ENCODE measurements at places on chromosomes 3 and 15.

GRCh38 chr3:130582457-130583153 lies 65.6 kb downstream of the COL6A6 start:
- DNase-seq = no peak

GRCh38 chr3:130609166-130609979 lies 92.4 kb downstream of the COL6A6 start:
- DNase-seq = no peak

GRCh38 chr3:30286007-30286669 lies 320.3 kb upstream of the TGFBR2 start:
- no peak for DNase-seq

- no peak for DNase-seq
Measured at GRCh38 chr15:39942101-39942752, 8.3 kb downstream of the EIF2AK4 start.

- no peak for DNase-seq
Measured at GRCh38 chr3:157607826-157608405, 104.7 kb upstream of the VEPH1 start.

GRCh38 chr3:198113206-198114053 lies 153.4 kb downstream of the LMLN start:
- no peak for DNase-seq

- DNase-seq = no peak
Measured at GRCh38 chr3:184604615-184605290, 43.2 kb downstream of the EPHB3 start.

DNA sequence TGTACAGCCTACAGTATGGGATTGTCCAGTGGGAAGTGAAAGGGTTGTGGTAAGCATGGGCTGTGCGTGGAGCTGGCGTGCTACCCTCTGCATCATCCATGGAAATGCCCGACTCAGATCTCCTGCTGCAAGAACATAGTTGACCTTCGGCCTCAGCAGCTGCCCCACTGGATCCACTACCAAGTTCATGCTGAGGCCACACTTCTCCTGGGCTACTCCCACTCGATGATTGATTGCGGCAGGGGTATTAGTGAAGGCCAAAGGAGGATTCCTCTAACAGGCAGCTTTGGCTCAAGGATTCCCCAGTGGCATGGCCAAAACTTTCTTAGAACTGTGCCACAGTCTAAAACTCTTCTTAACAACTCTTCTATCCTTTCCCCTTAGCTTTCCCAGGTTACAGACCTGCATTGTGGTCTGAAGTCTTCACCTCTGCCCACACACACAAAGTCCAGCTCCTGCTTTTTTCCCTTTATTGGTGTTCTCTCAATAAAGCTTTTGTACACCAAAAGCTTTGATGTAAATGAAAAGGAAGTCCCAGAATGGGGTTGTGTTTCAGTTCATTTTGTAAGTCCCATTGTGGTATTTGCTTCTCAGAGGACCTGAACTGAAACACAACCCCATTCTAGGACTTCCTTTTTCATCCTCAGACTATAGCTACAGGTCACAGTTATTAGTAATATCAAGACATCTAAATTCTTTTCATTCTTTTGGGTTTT lies 4.9 kb upstream of the TBC1D5 start:
- DNase-seq = no peak

DNA sequence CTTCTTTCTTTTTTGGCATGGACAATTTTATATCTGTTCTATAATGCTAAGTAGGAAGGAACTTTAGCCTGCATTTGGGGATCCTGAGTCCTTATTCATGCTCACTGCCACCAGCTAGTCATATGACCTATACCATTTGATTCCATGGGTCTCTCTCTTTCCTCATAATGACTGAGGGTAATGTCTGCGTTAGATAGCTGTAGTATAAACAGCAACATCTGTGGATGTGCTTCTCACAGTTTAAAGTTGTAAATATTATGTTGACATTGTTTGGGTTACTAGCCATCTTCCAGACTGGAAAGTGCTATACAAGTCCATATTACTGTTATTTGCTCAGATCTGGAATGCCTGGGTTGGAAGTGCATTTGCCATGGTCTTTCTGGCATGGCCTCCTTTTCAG lies 274.9 kb upstream of the SEMA6D start:
- DNase-seq = no peak

GRCh38 chr15:72515591-72516389 lies 41.7 kb downstream of the ARIH1 start:
- DNase-seq = no peak

DNA sequence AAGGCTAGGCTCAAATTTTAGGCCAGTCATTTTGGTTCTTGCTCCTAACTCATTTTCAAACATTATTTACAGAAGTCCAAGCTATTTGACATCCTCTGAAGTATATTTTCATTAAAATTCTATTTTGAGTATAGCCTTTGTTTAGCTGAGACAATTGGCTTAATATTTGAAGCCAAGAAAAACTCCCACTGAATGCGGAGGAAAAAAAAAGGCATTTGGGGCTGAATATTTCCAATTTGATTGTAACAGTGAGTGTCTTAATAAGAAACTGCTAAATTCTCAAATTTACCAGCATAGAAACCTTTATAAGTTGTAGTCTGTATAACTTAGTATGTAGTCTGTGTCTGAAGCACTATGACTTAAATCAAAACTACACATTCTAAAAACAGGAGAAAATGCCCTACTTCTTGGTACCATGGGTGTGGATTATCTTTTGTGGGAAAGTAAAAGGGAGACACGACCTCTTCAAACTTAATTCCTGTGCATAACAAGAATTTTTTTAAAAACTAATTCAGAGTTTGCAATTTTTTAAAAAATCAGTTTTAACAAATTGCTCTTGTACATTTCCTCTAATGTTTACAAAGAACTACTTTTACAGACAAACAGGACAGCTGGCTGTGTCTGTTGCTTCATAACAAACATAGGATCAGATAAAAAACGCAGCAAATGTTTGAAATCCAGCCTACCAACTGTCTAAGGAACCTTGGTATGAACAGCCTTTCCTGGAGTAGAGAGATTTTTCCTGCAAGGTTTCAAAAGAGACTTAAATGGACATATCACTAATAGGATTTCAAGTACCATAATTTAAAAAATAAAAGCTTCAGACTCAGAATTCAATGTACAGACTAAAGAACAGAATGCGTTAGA lies 52.7 kb upstream of the LMOD3 start:
- no peak for DNase-seq

DNA sequence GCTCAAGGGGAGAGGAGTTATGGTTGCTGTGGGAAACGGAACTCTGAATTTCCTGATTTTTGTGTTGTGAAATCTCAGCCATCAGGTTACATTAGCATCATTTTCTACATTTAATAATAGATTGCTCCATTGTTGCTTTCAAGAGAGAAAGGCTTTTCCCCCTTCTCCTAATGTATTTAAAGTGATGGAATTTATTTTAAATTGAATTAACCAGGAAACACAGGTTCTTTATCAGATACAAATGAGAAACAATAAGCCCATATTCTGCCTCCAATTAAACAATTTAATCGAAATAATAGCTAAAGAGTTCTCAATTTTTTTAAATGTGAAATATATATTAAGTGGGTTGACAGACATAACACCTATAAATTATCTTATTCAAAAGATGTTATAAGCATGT lies 30.1 kb downstream of the TUSC7 start:
- no peak for DNase-seq

- DNase-seq = no peak
Measured at GRCh38 chr3:165181556-165181955, 14.6 kb downstream of the SLITRK3 start.

GRCh38 chr3:136211547-136211946 lies 15.4 kb upstream of the MSL2 start:
- no peak for DNase-seq

- DNase-seq = no peak
Measured at GRCh38 chr15:63553388-63553791, 43.8 kb upstream of the FBXL22 start.

GRCh38 chr15:101852356-101852755 lies 40.4 kb downstream of the OR4F15 start:
- DNase-seq = no peak

DNA sequence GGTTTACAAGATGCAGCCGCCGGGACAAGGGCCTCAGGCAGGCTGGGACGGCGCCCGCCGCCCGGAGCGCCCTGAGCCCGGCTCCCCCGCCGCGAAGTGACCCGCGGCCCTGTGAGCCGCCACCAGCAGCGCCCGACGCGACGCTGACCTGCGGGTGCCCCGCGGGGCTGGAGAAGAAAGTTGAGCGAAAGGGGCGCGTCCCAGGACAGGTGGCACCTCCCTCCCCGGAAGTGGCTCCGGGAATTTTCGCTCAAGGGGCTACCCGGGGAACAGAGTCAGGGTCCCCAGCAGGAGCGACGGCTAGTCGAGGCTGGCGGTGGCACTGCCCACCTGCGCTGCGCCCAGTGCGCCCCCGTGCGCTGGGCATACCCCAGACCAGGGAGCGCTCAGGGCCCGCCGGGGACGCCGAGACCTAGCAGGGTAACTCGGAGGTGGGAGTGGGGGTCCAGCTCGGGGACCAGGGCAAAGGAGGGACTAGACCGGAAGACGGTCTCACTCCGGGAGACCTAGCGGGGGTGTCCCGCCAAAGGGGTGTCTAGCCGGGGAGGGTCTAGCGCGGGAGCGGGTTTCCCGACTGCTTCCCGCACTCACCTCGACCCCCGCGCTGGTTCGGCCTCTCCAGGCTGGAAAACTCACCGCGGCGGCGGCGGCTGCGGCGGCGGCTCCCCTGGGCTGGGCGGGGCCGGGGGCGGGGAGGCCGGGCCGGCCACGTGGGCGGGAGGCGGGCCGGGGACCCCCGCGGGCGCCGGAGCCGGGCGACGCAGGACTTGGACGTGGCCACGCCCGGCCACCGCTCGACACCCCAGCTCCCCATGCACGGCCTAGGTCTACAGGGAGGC lies 18.4 kb downstream of the SPATA12 start:
- peak; percentile 65 for DNase-seq

DNA sequence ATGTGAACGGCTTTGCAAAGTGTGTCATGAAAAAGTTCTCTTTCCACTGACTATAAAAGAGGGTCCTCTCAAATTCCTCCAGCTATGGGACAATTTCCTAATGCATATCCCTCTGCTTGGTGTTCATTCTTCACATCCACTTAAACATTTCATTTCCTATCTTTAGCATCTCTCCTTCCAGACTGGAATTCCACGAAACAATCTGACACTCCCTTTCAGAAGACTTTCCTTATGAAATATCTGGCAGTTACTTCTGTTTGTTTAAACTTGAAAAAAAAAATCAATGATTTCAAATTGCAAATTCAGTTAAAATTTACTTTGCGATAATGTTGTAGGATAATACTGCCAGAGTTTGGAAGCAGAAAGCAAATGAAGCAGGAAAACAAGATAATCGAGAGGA lies 105.8 kb upstream of the SELENOK start:
- no peak for DNase-seq

GRCh38 chr15:73637527-73637926 lies 4.3 kb upstream of the NPTN start:
- DNase-seq = no peak

DNA sequence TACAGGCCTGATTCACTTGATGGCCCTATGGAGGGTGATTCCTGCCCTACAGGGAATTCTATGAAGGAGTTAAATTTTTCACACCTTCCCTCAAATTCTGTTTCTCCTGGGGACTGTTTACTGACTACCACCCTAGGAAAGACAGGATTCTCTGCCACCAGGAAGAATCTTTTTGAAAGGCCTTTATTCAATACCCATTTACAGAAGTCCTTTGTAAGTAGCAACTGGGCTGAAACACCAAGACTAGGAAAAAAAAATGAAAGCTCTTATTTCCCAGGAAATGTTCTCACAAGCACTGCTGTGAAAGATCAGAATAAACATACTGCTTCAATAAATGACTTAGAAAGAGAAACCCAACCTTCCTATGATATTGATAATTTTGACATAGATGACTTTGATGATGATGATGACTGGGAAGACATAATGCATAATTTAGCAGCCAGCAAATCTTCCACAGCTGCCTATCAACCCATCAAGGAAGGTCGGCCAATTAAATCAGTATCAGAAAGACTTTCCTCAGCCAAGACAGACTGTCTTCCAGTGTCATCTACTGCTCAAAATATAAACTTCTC lies 43.6 kb downstream of the BLM start:
- DNase-seq = no peak

DNA sequence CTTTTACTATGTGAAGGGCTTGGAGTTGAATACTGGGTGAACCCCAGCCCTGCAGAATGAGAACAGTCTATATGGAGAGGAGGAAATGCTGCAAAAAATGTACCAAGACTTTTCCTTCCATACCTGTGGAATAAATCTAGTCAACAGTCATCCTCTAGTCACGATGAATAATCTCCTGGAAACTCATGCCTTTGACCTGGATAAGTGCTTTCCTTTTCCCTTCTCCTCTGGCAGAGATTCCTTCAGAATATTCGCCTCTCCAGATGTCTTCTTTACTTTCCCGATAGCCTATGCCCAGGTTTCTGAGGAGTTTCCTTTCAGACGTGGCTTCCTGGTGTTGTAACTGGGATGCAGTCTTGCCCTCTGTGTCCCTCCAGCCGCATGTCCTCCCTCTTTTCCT lies 28.1 kb downstream of the CCNL1 start:
- DNase-seq = no peak

DNA sequence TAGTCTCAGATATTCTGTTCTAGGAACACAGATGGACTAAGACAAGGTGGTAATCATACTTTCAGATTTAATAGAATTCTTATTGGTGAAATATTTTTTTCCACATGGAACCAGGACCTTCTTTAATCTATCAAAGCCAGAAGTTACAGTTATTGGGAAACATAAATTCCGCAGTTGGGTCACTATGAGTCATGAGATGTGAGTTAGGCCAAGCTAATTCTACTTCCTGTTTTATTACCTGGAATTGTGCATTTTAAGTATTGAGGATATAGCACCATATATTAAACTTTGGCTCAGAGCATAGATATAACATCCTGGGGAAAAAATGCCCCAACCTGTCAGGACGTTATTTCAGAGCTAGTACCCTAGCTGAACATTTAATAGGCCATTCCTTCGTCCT lies 96.4 kb upstream of the P3H2 start:
- DNase-seq = no peak

GRCh38 chr3:157844800-157845565 lies 261.2 kb downstream of the SHOX2 start:
- no peak for DNase-seq

- no peak for DNase-seq
Measured at GRCh38 chr3:127454968-127455367, 135.6 kb downstream of the TPRA1 start.

GRCh38 chr3:83842511-83842910 lies 1116.3 kb upstream of the CADM2 start:
- no peak for DNase-seq

GRCh38 chr3:177005718-177006405 lies 191.4 kb downstream of the TBL1XR1 start:
- DNase-seq = no peak

- no peak for DNase-seq
Measured at GRCh38 chr15:43920815-43921214, 94.0 kb downstream of the WDR76 start.

- no peak for DNase-seq
Measured at GRCh38 chr15:70956201-70956995, 63.8 kb downstream of the LRRC49 start.

GRCh38 chr3:48518638-48519276 lies 14.8 kb upstream of the SHISA5 start:
- DNase-seq = no peak

GRCh38 chr3:1172644-1173043 lies 79.8 kb downstream of the CNTN6 start:
- no peak for DNase-seq

Data from progenitor cell of endocrine pancreas (in vitro differentiated cells).